Endodermal cell (in vitro differentiated cells): ENCODE measurements at places on chromosomes 6 and 20. TPM values are rescaled to one million over a fixed set of nuclear protein-coding genes. Genes with fewer than 3 reads are reported as not detected.

DNA sequence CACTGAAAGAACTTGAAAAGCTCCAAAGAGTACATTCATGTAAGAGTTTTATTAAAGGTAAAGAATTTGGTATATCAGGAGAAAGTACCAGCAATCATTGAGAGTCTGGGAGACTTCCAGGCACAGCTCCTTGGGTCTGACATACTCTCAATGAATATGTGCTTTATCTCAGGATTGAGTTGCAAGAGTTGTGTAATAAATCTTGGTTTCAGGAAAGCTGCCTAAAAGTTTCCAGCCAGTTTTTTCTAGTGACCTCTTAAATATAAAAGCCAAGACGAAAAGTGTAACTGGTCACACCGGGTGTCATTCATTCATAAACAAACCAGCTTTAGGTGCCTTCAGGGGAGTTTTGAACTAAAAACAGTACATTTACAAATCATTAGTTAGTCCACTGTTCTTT is 21.6 kb upstream of the GJA1 start:
- DNase-seq = no peak

DNA sequence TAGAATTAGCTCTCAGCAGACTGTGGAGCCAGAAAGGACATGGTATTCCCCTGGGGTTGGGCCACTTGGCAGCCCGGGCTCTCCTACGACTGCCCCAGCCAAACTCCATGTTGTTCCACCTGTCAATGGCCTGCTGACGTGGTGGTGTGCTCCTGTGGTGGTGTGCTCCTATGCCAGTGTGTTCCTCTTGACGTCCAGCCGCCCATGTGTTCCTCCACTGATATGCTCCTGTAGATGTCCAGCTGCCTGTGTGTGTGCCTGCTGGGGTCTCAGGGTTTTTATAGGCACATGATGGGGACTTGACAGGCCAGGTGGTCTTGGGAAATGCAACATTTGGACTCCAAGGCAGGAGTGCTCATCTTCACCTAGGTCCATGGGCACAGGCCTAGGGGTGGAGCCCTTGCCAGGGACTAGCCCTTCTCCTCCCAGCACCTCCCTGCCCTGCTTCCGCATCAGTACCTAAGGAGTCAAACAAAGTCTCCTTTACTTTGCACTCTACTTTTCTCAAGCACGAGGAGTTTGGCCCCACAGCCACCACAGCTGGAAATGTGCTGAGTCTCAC is 133.5 kb downstream of the TINAG start:
- no peak for DNase-seq

- no peak for DNase-seq
Measured at GRCh38 chr20:34427331-34427730, 64.3 kb downstream of the ITCH start.

GRCh38 chr20:15100506-15101160 is 763.2 kb upstream of the FLRT3 start:
- DNase-seq = no peak

- DNase-seq = peak; percentile 75
Measured at GRCh38 chr6:97440590-97441176, 157.7 kb upstream of the MMS22L start.

GRCh38 chr6:13710552-13711323 is 897 bp downstream of the RANBP9 start:
- peak; percentile 84 for DNase-seq

GRCh38 chr6:10391799-10392198 is 23.1 kb downstream of the TFAP2A start:
- DNase-seq = no peak

DNA sequence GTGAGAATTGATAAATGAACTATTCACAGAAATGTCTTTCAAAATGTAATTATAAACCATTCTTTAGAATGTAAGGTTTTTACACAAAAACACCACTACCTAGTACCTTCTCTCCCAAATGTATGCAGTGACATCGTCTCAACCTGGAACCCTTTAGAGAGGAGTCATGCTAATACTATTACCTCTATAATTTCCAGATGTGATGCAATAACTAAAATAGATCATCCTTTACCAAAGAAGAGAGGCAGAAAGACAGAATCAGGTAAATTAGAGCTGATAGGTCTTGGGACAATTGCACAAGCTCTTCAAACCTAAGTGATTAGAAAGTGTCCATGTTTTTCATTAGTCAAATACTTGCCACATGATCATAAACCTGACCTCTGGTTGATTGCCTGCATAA is 96.7 kb downstream of the HDGFL1 start:
- DNase-seq = no peak

The EDN1 gene
- 0.36 and 0.46 TPM in 2 replicates for total RNA-seq

The OOEP gene
- total RNA-seq = not detected in 2 replicates

The IMPG1 gene
- total RNA-seq = not detected in 2 replicates

The TMEM151B gene
- total RNA-seq = 0.11 to 0.22 TPM in 2 of 3 replicates, not detected in the other

The CDH4 gene
- 4.8 and 5.8 TPM in 2 replicates for total RNA-seq

The BPHL gene
- 32.4 to 44.2 TPM (median 42.8 TPM) in 3 replicates for total RNA-seq

The EMILIN3 gene
- 3.9 and 5.3 TPM in 2 replicates for total RNA-seq

The DYNLT2 gene
- 1.7 to 3.2 TPM (median 1.7 TPM) in 3 replicates for total RNA-seq
